ENCODE measurements at places on chromosomes 1 and 21.

DNA sequence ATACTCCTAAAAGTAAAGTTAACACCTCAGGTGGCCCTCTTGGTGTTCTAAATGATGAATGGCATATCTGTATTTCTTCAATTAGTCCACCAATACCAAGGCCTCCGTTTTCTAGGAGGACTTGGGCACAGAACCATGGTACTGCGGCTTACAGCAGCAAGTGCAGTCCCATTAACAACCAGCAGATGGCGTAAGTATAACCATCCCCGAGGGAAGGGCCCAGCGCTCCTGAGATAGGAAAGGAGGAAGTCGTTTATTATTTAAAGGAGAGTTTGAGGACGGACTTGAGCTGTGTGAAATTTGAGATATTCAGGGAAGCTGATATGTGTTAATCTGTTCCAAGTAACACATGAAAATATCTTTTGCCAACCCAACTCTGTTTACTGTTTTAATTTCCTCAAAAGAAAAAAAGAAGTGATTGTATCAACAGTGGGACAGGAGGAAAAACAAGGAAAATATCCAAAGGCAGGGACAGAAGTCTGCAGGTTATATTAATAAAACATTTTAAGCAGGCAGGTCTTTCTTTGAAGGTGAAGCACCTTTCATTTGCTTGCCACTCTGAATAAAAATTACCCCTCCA, 37.7 kb upstream of the KCNJ15 start:
- DNase-seq: peak; percentile 25

- no peak for DNase-seq
These were observed 14.7 kb downstream of the NAV1 start for GRCh38 chr1:201553496-201554189.

DNA sequence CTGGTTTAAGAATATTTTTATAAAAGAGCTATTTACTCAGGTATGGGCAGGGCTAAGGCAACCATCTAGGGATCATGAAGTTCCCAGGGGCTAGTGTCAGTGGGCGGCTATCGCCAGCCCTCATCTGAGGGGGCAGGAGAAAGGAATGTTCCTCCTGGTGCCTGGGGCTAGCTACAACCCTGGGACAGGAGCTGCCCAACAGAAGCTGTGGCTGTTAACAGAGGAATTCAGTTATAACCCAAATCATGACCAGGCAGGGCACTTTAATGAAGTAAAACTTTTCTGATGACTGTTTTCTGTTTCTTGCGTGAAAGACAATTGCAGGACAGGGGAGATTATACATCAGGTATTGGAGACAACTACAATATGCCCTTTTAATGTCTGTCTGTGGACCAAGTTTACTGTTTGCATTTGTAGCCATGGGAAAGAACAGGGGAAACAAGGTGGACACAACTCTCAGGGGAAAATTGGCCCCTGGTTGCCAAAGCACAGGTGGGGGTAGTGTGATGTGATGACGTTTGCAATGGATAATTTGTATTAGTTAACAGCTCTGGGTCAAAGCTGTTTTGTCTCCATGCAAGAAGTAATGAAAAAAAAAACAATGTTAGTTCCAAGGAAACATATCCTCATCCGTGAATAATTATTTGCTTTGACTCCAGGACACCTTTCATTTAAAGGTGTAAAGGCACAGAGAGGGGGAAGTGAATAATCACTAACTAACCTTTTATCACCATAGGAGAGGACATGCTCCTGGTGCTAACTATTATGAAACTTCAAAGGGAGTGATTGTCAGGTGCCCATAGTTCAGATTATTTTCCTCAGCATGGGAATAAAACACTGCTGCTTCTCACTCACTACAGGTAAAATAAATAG, 105.2 kb downstream of the TSEN15 start:
- no peak for DNase-seq

GRCh38 chr1:225700164-225700821, 47.4 kb upstream of the ENAH start:
- no peak for DNase-seq

GRCh38 chr1:155970531-155971167, 7.7 kb downstream of the ARHGEF2 start:
- DNase-seq: no peak
